ENCODE measurements at places on chromosomes 5 and 9.

DNA sequence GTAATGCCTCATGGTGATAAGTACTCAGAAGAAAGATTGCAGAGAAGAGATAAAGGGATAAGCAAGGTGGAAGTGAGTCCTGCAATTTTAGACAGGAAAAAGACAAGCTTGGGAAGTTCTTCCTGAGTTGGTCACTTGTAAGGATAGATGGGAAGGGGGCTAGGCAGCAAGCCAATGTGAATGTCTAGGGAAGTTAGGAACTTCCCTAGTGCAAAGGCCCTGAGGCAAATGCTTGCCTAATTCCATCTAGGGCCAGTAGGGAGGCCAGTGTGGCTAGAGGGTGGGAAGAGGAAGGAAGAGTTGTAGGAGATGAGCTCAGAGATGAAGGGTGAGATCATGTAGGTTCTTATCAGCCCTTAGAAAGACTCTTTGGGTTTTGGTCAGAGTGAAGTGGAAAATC lies 206.6 kb downstream of the MAT2B start:
- DNase-seq, result no peak

DNA sequence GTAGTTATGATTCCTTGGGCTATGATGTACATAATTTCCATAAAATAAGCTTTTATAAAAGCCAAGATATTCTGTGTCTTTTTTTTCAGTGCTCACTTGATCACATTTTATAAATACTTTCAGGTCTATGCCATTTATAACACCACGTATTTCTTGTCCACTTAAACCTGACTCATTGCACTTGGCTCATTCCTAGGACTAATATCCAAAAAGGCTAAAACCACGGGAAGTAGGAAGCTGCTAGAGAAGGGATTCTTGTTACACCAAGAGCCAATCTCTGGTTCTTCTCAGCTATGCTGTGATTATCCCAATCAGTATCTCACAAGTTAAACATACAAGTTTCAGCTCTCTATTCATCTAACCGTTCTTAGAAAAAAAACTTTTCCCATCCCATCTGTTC lies 80.4 kb upstream of the CDH6 start:
- peak; percentile 79 for DNase-seq

GRCh38 chr9:96442491-96442890 lies 7.5 kb upstream of the HABP4 start:
- DNase-seq, result no peak

- no peak for DNase-seq
Measured at GRCh38 chr5:69454460-69455249, 37.9 kb upstream of the OCLN start.

- no peak for DNase-seq
Measured at GRCh38 chr5:66892716-66893115, 296.5 kb downstream of the MAST4 start.

- no peak for DNase-seq
Measured at GRCh38 chr5:172926796-172927195, 32.4 kb upstream of the RPL26L1 start.

GRCh38 chr9:78021697-78022096 lies 9.9 kb downstream of the GNAQ start:
- peak; percentile 52 for DNase-seq

DNA sequence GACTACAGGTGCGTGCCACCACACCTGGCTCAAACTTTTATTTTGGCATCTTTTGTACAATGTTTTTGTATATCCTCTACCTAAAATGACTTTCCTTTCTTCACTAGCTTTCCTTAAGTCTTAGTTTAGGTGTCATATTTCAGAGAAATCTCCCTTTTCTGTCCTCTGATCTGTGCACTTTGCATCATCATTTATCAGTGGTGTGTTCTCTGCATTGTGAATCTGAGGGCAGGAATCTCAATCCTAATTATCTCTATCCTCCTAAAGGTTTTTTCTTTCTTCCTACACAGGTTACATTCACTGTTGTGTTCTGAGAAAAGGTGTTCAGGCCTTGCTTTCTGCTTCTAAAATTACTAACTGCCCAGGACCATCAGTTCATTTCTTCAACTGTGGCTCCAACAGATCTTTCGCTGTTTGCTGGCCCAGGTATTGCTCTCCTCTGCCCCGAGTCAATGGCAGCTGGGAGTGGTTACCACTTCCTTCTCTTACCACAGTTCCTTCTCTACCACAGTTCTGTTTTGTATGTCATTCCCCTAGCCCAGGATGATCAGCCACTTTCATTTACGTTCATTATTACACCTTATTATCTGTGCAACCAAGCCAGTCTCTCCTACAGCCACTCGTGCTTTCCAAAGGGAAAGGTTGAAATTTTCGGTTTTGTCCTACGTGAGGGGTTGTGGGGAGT lies 14.0 kb downstream of the TGFBR1 start:
- no peak for DNase-seq

DNA sequence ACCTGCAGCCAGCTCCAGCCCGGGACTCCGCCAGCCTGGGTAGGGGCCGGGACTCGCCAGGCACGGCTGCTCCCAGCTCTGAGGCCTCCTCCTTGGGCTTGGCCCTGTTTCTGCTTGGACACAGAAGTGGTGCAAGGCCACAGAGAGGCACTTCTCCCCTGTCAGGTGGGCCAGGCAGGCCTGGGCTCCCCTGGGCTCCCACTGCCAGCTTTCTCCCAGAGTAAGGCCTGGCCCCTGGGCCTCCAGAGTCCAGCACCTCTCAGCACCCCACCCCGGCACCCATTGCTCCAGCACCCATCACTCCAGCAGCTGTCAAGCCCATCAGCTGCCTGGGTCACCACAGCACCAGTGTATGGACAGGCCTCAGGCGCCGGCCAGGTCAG lies 71.1 kb upstream of the LRRTM2 start:
- no peak for DNase-seq

GRCh38 chr9:92493749-92494387 lies 11.6 kb upstream of the ASPN start:
- DNase-seq, result no peak

- no peak for DNase-seq
Measured at GRCh38 chr9:91898451-91899218, 51.4 kb downstream of the ROR2 start.

- DNase-seq, result no peak
Measured at GRCh38 chr5:38422622-38423021, 133.8 kb downstream of the LIFR start.

DNA sequence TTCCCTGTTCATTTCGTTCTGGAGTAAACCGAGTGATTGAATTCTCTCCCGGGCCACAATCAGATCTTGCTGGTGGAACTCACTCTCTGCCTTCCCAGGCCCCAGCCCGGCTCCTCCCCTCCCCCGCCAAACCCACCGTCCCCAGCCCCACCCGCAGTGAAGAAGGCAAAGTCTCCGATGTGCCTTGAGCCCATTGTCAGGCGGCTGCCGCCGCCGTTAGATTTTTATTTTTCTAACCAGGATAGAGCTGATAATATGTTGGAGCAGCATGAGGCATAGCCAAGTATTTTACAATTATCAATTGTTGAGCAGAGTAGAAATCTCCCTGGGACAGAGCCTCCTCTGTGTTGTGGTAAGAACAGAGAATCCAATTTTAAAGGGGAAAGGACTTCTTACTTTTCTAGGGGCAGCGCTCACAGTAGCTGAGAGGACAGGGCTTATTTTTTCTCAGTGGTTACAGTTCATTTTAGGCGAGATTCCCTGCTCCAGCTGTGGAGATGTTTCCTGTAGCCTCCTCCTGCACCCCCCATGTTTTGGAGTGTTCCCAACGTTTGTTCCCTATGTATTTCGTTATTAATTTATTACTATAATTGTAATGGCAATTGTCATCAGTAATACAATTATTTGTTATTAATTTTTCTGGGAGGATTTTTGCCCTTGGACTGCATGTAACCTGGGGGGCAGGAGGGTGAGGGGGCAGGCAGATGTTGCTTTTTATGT lies 1.3 kb downstream of the PSAT1 start:
- peak; percentile 27 for DNase-seq

DNA sequence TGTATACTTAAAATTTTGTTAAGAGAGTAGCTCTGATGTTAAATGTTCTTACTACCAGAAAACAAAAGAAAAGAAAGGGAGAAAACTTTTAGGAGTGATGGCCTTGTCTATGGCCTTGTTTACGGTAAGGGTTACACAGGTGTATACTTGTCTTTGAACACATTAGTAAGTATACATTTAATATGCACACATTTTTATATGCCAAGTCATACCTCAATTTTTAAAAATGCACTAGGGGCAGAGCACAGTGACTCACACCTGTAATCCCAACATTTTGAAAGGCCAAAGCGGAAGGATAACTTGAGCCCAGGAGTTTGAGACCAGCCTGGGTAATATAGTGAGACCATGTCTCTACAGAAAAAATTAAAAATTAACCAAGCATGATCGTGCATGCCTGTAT lies 166.7 kb upstream of the SNX2 start:
- DNase-seq, result no peak

DNA sequence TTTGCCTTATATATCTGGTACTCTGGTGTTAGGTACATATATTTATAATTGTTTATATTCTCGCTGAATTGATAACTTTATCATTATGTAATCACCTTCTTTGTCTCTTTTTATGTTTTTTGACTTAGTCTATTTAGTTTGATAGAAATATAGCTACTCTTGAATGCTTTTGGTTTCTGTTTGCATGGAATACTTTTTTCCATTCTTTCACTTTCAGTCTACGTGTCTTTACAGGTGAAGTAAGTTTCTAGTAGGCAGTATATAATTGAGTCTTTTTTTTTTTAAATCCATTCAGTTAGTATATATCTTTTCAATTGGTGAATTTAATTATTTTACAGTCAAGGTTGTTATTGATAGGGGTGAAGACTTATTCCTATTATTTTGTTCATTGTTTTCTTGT lies 131.7 kb downstream of the PSAT1 start:
- DNase-seq, result no peak

DNA sequence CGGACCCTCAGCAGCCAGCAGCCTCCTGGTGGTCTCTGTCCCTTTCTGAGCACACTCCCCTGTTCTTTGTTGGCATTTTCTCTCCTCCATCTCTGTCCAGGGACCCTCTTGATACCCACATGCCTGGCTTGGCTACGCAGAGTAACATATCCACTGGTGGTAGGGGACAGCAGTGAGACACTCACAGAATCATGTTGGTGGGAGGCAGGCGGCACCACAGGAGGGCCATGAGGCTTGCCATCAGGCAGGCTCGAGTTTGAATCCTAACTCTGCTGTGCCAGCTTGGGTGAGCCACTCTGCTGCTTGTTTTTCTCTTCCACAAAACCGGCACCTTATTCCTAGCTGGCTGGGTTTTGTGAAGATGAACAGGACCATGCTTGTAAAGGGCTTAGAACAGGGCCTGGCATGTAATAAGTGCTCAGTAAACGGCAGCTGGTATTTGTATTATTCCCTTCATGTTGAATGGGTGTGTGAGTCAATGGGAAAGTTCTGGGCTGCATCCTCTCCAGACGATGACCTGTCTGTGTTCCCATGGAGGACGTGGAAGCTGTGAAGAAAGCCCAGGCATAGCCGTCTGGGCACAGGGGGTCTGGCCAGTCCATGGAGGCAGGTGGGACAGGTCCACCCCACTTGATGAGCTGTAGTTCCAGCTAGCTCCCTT lies 2.3 kb downstream of the COL27A1 start:
- DNase-seq, result peak; percentile 32

Measured in astrocyte of the hippocampus (primary cell).